ENCODE measurements at places on chromosomes 5 and 9.

DNA sequence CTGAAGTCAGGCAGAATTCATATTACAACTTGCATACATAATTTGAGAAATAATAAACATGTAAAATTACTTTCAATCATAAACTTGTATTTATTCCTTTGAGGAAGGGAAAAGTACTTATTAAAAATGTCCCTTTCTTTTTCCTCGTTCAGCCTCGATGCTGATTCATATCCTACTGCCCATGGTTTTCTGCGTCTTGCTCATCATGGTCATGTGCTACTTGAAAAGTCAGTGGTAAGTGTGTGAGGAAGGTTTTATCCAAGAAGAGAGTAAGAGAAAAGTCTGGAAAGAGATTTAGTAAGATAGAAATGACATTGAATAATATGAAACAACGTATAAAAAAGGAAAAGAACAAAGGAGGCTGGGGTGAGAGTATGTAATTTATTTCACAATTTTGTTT, 85.9 kb downstream of the OSMR start:
- no peak for DNase-seq

GRCh38 chr5:59065554-59065953, 482.7 kb downstream of the RAB3C start:
- no peak for DNase-seq

GRCh38 chr9:106032978-106033377, 338.6 kb downstream of the TMEM38B start:
- DNase-seq: no peak

GRCh38 chr9:3359048-3359692, 166.6 kb downstream of the RFX3 start:
- DNase-seq: no peak
